SK-N-SH (cell line): ENCODE measurements at places on chromosomes 2 and 18.

- no peak for DNase-seq
Observed at GRCh38 chr2:227813562-227814353, at the start of gene CCL20. CCL20 (plus strand) TSS chr2:227813842; CDS start chr2:227813912, 70 bp downstream.

DNA sequence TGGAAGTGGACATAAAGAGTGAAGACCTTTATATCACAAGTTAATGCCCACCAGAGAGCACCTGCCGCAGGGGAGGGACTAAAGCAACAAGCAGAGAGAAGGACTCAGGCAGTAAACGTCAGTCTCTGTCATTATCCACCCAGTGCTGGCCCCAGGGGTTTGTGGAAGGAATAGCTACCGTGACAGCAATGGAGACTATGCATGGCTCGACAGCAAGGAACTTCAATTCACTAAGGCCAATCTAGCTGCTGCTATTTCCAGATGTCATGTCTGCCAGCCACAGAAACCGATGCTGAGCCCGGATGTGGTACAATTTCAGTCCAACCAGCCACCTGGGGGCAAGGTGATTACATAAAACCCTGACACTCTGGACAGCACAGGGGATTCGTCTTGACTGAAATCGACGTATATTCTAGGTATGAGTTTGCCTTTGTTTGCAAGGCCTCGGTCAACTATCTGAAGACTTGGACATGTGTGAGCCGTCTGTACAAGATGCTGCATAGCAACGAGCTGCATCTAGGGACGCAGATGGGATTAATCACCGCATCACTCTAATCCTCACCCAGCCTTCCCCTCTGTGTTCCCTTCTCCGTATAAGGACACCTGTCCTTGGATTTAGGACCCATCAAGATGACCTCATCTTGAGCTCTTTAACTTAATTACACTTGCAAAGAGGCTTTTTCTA lies 154.1 kb upstream of the SH3BP4 start:
- no peak for DNase-seq

DNA sequence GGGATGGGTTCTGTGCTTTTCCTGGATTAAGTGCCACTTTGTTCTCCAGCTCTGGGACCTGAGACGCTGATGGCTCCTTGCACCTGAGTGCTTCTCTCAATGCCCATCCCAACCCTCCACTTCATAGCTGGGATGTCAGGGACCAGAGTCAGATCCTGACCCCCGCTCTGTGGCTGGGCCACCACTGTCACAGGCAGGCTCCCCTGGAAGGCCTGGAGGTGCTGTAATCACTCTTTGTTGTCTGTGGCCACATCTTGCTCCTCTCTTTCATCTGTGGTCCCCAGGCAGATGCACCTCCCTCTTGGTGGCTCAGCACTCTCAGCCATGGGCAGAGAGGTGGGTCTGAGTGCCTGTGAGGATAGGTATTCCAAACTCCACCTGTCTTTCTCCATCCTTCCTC lies 62.4 kb downstream of the CAPN13 start:
- DNase-seq = no peak

- DNase-seq = no peak
Observed at GRCh38 chr2:15155959-15156574, 405.1 kb downstream of the NBAS start.

GRCh38 chr2:183093857-183094657 lies 15.5 kb downstream of the DUSP19 start:
- DNase-seq = no peak

GRCh38 chr2:108407864-108408729 lies 30.3 kb downstream of the SULT1C4 start:
- no peak for DNase-seq

- DNase-seq = no peak
Observed at GRCh38 chr2:39583781-39584180, 81.9 kb upstream of the TMEM178A start.

DNA sequence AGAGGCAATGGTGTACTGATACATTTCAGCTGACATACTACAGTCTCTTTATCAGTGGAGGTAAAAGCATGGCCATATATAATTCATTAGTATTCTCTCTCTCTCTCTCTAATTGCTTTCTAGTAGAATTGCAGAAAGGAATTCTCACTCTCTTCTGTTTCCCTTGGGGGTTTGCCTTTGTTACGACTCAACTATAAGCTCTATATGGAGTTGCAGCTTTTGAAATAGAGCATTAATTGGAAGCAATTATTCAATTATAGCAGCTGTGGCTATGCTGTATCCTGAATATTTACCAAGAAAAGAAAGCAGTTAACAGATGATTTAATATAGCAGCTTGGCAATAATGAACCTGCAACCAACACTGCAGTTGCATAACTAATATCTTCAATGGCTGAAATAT lies 132.7 kb upstream of the STON1 start:
- no peak for DNase-seq

GRCh38 chr18:44878335-44878734 lies 197.6 kb downstream of the SETBP1 start:
- DNase-seq = no peak

GRCh38 chr2:47506436-47506835 lies 103.5 kb downstream of the MSH2 start:
- DNase-seq = no peak

DNA sequence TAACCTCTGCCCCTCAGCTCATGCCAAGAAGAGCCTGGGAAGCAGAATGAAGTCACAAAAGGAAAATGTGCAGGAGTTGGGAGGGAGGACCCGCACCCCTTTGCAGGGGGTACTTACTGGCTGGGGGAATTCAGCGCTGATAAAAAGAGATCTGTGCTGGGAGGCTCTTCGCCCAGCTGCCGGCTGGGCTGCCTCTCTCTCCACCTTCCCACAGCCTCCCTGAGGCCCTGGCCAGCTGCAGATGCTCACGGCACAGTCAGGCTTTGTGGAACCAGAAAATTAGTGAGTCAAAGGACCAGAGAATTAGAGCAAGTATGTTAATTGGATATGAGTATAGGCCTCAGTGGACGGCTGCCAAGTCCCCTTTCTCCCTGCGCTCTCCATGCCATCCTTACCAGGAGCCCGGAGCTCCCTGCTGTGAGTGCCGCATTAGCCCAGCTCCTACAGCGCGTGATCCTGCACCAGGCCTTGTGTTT lies 181.7 kb upstream of the SH3BP4 start:
- peak; percentile 57 for DNase-seq

GRCh38 chr2:127762846-127763245 lies 48.1 kb downstream of the WDR33 start:
- no peak for DNase-seq

DNA sequence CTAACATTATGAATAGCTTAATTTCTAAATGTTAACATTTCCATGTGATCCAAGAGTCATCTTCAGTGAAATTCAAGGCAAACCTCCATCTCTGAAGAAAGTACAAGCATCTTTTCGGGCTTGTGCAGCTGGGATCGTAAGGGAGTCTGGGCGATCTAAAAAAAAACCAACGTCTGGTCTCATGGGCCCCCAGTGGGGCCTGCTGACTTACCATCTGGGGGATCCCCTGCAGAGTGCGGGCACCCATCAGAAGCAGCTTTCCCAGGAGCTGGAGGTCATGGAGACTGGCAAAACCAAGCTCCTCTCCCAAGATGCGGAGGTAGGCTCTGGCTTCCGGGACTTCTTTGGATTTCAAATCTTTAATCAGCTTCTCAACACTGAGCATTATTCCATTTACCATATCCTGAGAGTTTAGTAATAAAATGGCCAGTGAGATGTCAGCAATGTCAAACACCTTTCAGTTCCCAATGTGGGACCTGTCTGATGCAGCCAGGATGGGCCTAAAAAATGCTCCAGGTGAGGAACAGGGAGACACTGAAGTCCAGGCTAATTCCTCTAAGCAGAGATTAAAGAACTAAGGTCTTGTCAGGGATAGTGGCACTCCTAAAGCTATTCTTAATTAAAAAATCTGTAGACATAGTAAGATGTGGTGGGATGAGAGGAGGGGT lies 19.0 kb downstream of the APOB start:
- no peak for DNase-seq

GRCh38 chr2:55804535-55804934 lies 110.9 kb upstream of the PNPT1 start:
- no peak for DNase-seq

DNA sequence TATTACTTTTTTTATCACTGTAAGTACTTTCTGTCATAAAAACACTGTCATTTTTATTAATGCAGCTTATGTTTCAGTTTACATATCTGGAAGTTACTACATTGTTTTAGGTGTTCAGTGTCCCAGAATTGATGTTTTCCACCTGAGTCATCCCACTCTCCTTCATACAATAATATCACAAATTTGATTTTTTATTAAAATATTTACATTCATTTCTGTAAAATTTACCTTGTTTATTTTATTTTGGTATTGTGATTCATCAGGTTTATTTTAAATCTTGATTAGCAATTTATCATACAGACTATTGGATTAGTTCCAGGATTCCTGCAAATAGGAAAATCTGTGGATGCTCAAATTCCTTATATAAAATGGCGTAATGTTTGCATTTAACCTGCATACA lies 1662.9 kb downstream of the SUCLG1 start:
- DNase-seq = no peak

DNA sequence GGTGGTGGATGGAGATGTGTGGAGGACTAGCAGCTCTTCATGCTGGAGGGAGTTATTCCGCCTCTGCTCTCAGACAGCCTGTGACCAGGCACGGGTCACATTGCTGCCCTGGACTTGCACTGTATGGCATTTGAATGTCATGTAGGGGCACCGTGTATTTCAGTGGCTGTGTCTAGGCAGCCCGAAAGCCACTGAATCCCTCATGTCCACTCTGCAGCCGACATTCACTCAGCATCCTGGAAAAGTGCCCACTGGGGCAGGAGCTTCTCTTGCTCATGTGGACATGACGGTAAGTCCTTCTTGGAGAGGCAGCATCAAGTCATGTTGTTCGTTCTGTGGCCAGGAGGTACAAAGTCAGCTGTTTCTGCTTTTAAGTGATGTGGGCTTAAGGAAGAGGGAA lies 127.9 kb downstream of the SH3RF3 start:
- no peak for DNase-seq

DNA sequence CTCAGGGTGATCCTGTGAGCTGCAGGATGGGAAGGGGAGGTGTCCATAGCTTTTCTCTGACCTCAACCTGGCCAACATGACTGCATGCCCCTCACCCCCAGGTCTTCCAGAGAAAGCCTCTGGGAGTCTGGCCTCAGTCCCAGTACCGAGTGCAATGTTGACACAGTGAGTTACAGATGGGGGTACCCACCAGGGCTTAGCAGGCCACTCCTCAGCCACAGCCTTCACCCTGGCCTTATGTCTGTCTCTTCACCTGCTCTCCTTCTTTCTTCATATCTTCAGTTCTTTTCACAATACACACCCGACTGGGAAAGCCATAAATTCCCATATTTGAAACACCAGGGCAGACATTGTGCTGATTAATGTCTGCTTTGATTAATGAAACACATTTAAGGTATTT lies 33.5 kb downstream of the AOX1 start:
- peak; percentile 4 for DNase-seq

GRCh38 chr2:221518935-221519625 lies 53.0 kb downstream of the EPHA4 start:
- DNase-seq = no peak

DNA sequence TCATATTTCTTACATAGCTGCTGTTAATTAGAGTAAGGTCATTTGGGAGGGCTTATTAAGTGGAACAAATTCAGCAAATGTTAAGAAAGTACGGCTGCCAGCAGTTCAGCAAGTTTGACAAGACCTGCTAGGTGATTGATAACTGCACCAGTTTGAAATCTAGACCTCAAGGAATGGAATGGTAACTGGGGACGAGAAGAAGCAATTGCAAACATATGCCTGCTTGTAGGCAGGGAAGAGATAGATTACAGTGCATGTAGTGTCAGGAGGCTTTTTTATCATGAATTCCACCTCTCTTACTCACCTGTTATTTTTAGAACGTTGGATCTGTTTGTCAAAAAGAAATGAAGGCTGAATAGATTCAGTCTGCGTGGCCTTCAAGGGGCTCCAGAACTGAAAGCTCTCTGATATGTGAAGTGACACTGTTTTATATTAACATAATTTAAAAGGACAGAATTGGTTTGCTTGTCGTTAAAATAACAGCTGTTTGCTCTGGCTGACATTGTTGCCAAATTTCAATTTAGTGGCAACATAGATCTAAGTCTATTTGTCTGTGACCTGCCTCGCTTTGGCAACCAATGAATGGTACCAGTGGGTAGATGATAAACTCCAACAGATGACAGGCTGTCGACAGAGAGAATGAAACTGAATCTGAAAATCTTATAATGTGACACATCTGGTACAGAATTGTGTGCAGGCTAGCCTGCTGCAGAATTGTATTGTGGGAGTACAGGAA lies 199.3 kb downstream of the ZNF407 start:
- peak; percentile 60 for DNase-seq
